Lower lobe of right lung (tissue), 2 donors: ENCODE measurements at places on chromosomes 3 and 15.
A peak's percentile ranks its signal among the peaks of the same experiment; 100 is the strongest.

GRCh38 chr3:108085810-108086350, 5.0 kb downstream of the CD47 start:
- H3K36me3 ChIP-seq, result no peaks in the 10 kb centered on the region
- peak overlapping the region; percentile 8 for H3K27ac ChIP-seq
- H3K4me1 ChIP-seq, result peaks cover 69% of the 10 kb centered on the region
- no peaks in the 10 kb centered on the region for H3K27me3 ChIP-seq
- no peak for DNase-seq

GRCh38 chr3:42662813-42663535, 9.5 kb downstream of the ZBTB47 start:
- no peak for DNase-seq
- no peaks in the 10 kb centered on the region for H3K27me3 ChIP-seq
- no peak overlapping the region for H3K4me3 ChIP-seq

DNA sequence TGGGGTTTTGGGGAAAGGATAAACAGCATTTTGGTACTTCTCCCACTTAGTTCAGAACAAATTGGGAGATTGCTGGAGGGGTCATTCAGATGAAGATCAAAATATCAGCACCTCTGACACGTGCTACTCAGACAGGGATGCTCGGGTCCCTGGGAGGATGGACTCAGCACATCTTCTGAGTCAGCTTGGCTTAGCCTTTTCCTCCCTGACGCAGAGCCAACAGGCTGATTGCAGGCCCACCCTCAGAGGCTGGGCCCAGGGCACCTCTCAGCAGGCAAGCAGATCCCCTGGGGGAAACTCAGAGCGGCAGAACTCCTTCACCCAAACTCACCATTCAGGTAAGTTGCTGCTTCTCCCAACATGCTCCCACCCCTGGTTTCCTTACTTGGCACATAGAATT, 304.9 kb downstream of the TLE3 start:
- H3K27me3 ChIP-seq, result no peaks in the 10 kb centered on the region
- no peak overlapping the region for H3K4me3 ChIP-seq
- no peak overlapping the region for H3K27ac ChIP-seq
- no peak for DNase-seq

DNA sequence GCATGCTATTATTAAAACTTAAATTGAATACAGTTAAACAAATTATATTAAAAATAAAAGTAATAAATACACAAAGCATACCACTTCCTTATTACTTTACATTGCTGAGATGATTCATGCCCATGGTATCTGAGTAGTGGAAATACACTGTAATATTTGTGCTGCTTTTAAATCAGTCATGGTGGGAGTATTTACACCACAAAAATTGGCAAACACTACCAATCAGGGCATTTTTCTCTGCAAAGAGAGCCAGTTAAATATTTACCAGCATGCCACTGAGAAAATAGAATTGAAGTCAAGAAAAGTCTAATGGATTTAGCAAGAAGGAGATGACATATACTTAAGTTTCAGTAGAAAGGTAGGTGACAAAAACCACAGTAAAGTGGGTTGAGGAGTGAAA, 19.6 kb downstream of the PPARG start:
- no peak overlapping the region for H3K4me3 ChIP-seq
- DNase-seq, result no peak
- no peaks in the 10 kb centered on the region for H3K4me1 ChIP-seq
- H3K36me3 ChIP-seq, result no peaks in the 10 kb centered on the region

DNA sequence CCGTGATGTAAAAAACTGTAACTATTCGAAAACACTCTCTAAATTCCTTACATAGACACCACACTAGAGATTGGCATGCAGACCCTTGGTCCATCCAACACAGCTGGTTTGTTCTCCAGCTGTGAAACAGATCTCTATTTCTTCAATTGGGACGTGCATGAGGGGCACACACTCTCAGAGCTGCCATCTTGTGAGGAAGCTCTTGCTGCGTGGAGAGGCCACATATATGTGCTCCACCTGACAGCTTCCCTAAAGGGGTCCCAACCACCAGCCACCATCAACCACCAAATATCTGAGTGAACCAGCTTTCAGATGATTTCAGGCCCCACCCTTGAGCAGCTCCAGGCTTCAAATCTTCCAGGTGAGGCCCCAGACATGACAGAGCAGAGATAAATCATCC, 25.6 kb downstream of the SSUH2 start:
- no peak overlapping the region for H3K27ac ChIP-seq
- H3K4me3 ChIP-seq, result no peak overlapping the region

- H3K27me3 ChIP-seq, result peaks cover 6% of the 10 kb centered on the region
- no peaks in the 10 kb centered on the region for H3K36me3 ChIP-seq
- no peak for DNase-seq
- H3K4me1 ChIP-seq, result peaks cover 4% of the 10 kb centered on the region
- no peak overlapping the region for H3K4me3 ChIP-seq
- no peak overlapping the region for H3K27ac ChIP-seq
These were observed 29.9 kb upstream of the CACNA2D2 start for GRCh38 chr3:50533316-50533715.

- DNase-seq, result no peak
- H3K27ac ChIP-seq, result no peak overlapping the region
These were observed 52.0 kb upstream of the RYK start for GRCh38 chr3:134302674-134303073.

GRCh38 chr15:48968066-48968465, 4.3 kb upstream of the SHC4 start:
- no peaks in the 10 kb centered on the region for H3K36me3 ChIP-seq
- no peak for DNase-seq
- peaks cover 22% of the 10 kb centered on the region for H3K27me3 ChIP-seq
- H3K4me1 ChIP-seq, result peaks cover 18% of the 10 kb centered on the region

DNA sequence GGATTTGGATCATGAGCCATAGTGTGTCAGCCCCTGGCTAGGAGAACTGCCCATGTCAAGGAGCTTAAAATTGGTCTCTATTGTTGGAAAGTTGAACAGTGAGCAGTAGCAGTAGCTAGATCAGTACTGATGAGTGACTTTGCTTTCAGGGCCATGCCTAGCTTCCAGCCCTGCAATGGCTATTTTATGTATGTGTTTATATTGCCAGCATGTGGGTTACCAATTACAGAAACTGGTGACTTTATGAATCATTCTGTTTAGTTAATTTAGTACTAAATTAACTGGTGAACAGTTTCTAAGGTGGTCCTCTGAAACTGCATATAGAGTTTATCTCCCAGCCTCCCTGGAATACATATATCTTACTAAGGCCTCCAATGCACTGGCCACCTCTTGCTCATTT, 908.1 kb upstream of the ALCAM start:
- H3K27me3 ChIP-seq, result no peaks in the 10 kb centered on the region
- H3K36me3 ChIP-seq, result no peaks in the 10 kb centered on the region
- no peak overlapping the region for H3K27ac ChIP-seq

GRCh38 chr15:70936326-70936725, 43.7 kb downstream of the LRRC49 start:
- H3K27ac ChIP-seq, result no peak overlapping the region
- no peaks in the 10 kb centered on the region for H3K36me3 ChIP-seq
- peak; percentile 17 for DNase-seq
- no peaks in the 10 kb centered on the region for H3K4me1 ChIP-seq

DNA sequence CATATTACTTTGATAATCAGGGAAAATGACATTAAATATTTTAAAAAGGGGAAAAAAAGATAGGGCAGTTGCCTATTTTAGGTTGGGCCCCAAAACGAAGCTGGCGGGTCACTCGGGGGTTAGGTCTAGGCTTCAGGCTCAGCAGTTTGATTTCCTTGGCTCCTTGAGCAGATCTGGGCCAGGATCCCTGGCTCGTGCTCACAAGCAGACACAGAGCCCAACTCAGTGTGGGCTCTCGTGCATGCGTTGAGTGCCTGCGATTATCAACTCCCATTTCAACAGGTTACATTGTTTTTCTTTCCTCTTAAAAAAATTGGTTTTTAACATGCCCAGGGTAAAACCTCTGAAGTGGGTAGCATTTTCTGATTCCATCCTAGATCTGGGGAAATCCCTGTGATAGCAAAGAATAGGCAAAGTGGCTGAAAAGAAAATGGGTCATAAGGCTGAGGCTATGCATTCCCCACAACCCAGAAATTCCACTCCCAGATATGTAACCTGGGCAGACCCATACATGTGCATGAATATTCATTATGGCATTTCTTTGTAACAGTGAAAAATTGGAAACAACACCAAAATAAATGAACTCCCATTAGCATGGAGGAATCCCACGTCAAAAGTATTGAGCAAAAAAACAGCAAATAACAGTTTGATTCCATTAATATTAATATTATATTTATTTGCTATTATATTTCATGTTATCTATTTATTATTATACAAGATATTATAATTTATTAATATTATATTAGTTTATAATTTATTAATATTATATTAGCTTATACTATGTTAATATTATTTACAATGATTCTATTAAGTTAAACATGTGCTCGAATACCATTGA, 27.8 kb downstream of the FAM43A start:
- peaks cover 9% of the 10 kb centered on the region for H3K4me1 ChIP-seq
- no peak overlapping the region for H3K4me3 ChIP-seq
- no peak for DNase-seq
- H3K36me3 ChIP-seq, result no peaks in the 10 kb centered on the region
- no peak overlapping the region for H3K27ac ChIP-seq

DNA sequence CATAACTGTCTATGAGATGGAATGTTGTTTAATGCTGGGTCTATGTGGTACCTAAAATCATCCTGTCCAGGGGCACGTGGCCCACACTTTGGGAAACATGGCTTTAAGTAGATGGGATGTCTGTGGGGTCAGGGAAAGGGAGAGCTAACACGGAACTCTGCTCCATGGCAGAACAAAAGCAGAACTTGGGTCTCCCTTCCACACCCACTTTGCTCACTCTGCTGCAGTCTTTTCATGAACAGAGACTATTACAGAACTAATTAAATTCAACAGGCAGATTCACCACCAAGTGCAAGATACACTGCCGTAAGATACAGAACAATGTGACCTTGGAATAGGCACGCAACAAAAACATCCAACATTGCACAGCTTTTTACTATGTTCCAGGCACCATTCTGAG, 28.2 kb downstream of the POPDC2 start:
- H3K36me3 ChIP-seq, result no peaks in the 10 kb centered on the region
- H3K27me3 ChIP-seq, result no peaks in the 10 kb centered on the region
- no peak overlapping the region for H3K4me3 ChIP-seq
- H3K4me1 ChIP-seq, result peaks cover 59% of the 10 kb centered on the region
- H3K27ac ChIP-seq, result no peak overlapping the region
- DNase-seq, result no peak

- no peak overlapping the region for H3K4me3 ChIP-seq
- no peak overlapping the region for H3K27ac ChIP-seq
These were observed 172.0 kb downstream of the MTHFS start for GRCh38 chr15:79724804-79725203.

- H3K27ac ChIP-seq, result no peak overlapping the region
- no peaks in the 10 kb centered on the region for H3K4me1 ChIP-seq
- no peaks in the 10 kb centered on the region for H3K27me3 ChIP-seq
- peak; percentile 57 for DNase-seq
- no peak overlapping the region for H3K4me3 ChIP-seq
- no peaks in the 10 kb centered on the region for H3K36me3 ChIP-seq
These were observed 85.4 kb upstream of the LIPC start for GRCh38 chr15:58346361-58346760.

DNA sequence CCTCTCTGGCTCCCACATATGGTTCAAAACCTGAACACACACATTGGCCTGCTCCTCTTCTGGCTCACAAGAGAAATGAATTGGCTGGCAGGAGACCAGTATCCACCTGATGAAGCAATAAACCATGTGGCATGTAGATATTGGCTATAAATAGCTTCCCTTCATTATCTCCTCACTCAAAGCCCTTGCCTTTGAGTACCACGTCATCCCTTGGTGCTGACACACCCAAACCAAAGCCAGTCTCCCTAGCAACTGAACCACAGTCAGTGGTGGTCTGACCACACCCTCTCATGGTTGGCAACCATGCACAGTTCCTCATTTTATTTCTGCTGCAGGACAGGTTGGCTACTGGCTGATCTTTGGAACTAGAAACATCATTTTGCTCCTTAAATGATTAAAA, 98.8 kb downstream of the ZNF621 start:
- no peak overlapping the region for H3K27ac ChIP-seq
- no peak overlapping the region for H3K4me3 ChIP-seq
- H3K27me3 ChIP-seq, result no peaks in the 10 kb centered on the region
- H3K4me1 ChIP-seq, result no peaks in the 10 kb centered on the region
- H3K36me3 ChIP-seq, result no peaks in the 10 kb centered on the region

DNA sequence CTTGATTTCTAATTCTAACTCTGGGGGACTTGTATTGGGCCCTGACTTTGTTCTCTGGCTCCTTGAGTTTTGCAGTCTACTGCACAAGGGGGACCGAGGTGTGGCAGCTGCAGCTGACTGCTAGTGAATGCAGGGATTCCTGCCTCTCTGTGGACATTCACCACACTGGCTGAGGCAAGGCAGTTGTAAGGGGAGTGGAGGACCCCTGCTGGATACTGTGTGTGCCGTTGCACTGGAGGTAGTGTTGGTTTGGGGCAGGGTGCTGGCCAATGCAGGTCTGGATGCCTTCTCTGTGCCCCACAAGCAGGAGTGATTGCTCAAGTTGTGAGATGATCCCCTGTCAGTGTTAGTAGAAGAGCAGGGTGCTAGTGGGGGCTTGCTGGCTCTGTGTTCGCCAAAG, 626.1 kb downstream of the SQOR start:
- H3K36me3 ChIP-seq, result no peaks in the 10 kb centered on the region
- no peak for DNase-seq
- H3K4me3 ChIP-seq, result no peak overlapping the region
- H3K4me1 ChIP-seq, result no peaks in the 10 kb centered on the region

DNA sequence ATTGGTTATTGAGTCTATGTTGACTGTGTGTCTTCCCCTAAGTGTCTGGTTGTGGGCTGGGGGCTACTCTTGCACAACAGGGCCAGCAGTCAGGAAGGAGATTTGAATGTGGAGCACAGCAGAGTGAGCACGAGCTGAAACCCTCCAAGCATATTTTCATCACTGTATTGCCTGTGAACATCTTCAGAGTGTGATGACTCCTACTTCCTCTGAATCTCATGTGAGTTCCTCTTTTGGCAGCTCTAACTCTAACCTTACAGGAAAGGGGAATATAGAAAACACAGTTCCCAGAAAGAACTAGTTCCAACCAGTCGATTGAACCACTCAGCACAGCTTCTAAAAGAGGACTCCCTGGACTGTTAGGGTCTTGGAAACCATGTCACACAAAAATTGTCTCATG, 211.6 kb downstream of the RAP2B start:
- H3K4me3 ChIP-seq, result no peak overlapping the region
- H3K36me3 ChIP-seq, result no peaks in the 10 kb centered on the region
- H3K27me3 ChIP-seq, result no peaks in the 10 kb centered on the region
- H3K27ac ChIP-seq, result no peak overlapping the region
- peaks cover 8% of the 10 kb centered on the region for H3K4me1 ChIP-seq
- peak; percentile 44 for DNase-seq

- H3K4me3 ChIP-seq, result no peak overlapping the region
- no peaks in the 10 kb centered on the region for H3K36me3 ChIP-seq
- no peaks in the 10 kb centered on the region for H3K27me3 ChIP-seq
- no peak for DNase-seq
- no peak overlapping the region for H3K27ac ChIP-seq
These were observed 326.4 kb upstream of the TRIM42 start for GRCh38 chr3:140351466-140351865.

- H3K27ac ChIP-seq, result no peak overlapping the region
- no peaks in the 10 kb centered on the region for H3K27me3 ChIP-seq
- no peak overlapping the region for H3K4me3 ChIP-seq
- H3K4me1 ChIP-seq, result no peaks in the 10 kb centered on the region
- no peaks in the 10 kb centered on the region for H3K36me3 ChIP-seq
- peak; percentile 49 for DNase-seq
These were observed 29.6 kb upstream of the ADAMTS7 start for GRCh38 chr15:78840661-78841375.

- peak overlapping the region; percentile 54 for H3K27ac ChIP-seq
- no peak for DNase-seq
- peaks cover 96% of the 10 kb centered on the region for H3K4me1 ChIP-seq
These were observed 17.2 kb downstream of the TMOD3 start for GRCh38 chr15:51846463-51847230.
